ENCODE measurements at places on chromosomes 7 and 10. TPM values are rescaled to one million over a fixed set of nuclear protein-coding genes. Genes with fewer than 3 reads are reported as not detected.

The SMKR1 gene
- 0.51 TPM for total RNA-seq

The MRC1 gene
- total RNA-seq, result 14.0 TPM

The WEE2 gene
- total RNA-seq, result not detected

The ADARB2 gene
- total RNA-seq, result 0.49 TPM

The HOXA5 gene
- total RNA-seq, result 61.9 TPM

The ADAM12 gene
- 5.8 TPM for total RNA-seq

- H3K4me1 ChIP-seq, result no peaks in the 10 kb centered on the region
- H3K27me3 ChIP-seq, result no peaks in the 10 kb centered on the region
- no peak overlapping the region for H3K27ac ChIP-seq
- no peak for DNase-seq
- H3K4me3 ChIP-seq, result no peak overlapping the region
- H3K36me3 ChIP-seq, result no peaks in the 10 kb centered on the region
Measured at GRCh38 chr10:96650958-96651357, 64.1 kb upstream of the TM9SF3 start.

- no peak overlapping the region for H3K27ac ChIP-seq
- peaks cover 3% of the 10 kb centered on the region for H3K27me3 ChIP-seq
- DNase-seq, result no peak
- H3K36me3 ChIP-seq, result no peaks in the 10 kb centered on the region
- no peak overlapping the region for H3K4me3 ChIP-seq
- peaks cover 2% of the 10 kb centered on the region for H3K4me1 ChIP-seq
Measured at GRCh38 chr10:131650169-131650705, 250.6 kb upstream of the PPP2R2D start.

DNA sequence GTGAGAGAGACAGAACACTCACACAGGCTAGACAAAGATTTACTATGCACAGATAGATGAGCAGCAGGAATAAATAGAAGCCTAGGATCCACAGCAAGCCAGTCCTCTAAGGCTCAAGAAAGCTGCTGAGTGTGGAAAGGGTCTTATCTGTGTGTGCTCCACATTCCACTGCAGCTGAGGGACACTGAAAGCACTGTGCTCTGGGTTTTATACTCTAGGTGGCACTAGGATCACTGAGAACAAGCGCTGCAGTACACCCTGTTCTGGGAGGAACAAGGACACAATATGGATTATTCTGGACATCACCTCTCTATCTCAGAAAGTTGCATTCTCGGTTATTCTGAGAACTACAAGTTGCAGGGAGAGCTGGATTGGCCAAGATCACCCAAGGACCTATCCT lies 4.9 kb upstream of the KLHL7 start:
- no peaks in the 10 kb centered on the region for H3K27me3 ChIP-seq
- no peaks in the 10 kb centered on the region for H3K4me1 ChIP-seq
- H3K27ac ChIP-seq, result no peak overlapping the region
- no peak for DNase-seq

- H3K4me3 ChIP-seq, result no peak overlapping the region
- H3K4me1 ChIP-seq, result no peaks in the 10 kb centered on the region
- H3K27me3 ChIP-seq, result no peaks in the 10 kb centered on the region
- H3K36me3 ChIP-seq, result no peaks in the 10 kb centered on the region
Measured at GRCh38 chr7:31744294-31744874, 57.4 kb downstream of the PPP1R17 start.

GRCh38 chr7:47354831-47355541 lies 226.9 kb downstream of the TNS3 start:
- no peak for DNase-seq
- no peak overlapping the region for H3K27ac ChIP-seq
- peaks cover 10% of the 10 kb centered on the region for H3K4me1 ChIP-seq

- no peaks in the 10 kb centered on the region for H3K27me3 ChIP-seq
- no peaks in the 10 kb centered on the region for H3K36me3 ChIP-seq
- DNase-seq, result no peak
- peak overlapping the region; percentile 26 for H3K27ac ChIP-seq
- H3K4me1 ChIP-seq, result no peaks in the 10 kb centered on the region
Measured at GRCh38 chr10:22246680-22247391, 29.0 kb upstream of the EBLN1 start.

DNA sequence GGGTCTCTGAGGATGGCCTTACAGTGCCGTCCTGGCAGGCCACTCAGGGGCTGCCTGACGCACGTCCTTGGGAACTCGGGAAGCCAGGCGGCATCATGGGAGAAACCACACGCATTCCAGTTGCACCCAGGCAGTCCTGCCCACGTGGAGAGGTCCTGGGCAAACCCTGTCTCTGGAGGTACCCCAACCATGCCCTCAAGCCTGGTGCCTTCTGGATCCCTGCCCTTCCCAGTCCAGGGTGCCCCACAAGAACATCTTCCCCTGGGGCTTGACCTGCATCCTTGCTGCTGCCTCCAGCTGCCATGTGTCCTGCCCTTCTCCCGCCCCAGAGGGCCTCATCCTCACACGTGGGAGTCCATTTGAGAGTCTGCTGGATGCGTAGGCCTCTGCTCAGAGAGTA lies 200.3 kb upstream of the PPP2R2D start:
- H3K27ac ChIP-seq, result no peak overlapping the region
- DNase-seq, result peak; percentile 3

DNA sequence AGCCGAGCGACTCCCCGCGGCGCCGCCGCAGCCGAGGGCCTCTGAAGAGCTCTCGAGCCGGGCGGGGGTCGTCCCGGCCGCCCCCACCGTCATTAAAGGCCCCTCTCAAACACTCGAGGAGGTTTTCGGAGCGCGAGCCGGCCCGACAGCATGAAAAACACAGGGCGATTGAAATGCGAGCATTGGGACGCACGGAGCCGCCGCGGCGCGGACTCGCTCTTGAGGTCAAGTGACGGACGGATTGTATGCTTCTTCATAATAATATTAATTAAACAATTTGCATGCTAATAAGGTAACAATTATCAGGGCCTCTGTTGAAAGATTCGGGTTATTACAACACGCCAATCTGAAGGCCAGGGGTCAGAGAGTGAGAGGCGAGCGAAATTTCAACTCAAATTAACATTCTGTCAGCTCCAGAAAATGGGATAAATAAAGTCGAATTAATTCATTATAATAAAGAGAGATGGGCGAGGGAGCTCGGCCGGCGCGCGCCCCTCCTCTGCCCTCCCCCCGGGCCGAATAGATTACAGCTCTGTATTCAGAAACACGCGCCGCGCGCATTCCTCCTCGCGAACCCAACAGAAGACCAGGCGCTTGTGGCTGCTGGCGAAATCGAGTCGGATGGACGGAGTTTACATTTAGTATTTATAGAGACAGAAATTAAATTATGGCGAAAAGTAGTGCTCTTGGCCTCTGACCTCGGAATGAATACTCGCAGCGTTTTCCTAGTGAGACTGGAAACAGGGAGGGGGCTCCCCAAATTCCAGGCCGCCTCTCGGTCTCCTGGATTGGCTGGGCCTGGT lies 2.1 kb upstream of the UNCX start:
- H3K27ac ChIP-seq, result no peak overlapping the region
- H3K4me3 ChIP-seq, result no peak overlapping the region
- DNase-seq, result no peak
- no peaks in the 10 kb centered on the region for H3K4me1 ChIP-seq
- H3K27me3 ChIP-seq, result peaks cover 71% of the 10 kb centered on the region
- H3K36me3 ChIP-seq, result no peaks in the 10 kb centered on the region

- no peak overlapping the region for H3K4me3 ChIP-seq
- no peak overlapping the region for H3K27ac ChIP-seq
- no peak for DNase-seq
Measured at GRCh38 chr7:31458203-31458602, 55.7 kb upstream of the ITPRID1 start.

Measured in lung (tissue), 17 donors.